ENCODE measurements at places on chromosomes 2 and 18. TPM values are rescaled to one million over a fixed set of nuclear protein-coding genes. Genes with fewer than 3 reads are reported as not detected.

Gene CCBE1
- 41.0 TPM for polyA plus RNA-seq

Gene POTEC
- polyA plus RNA-seq, result 0.04 TPM

Gene NMUR1
- 0.62 TPM for polyA plus RNA-seq

Gene NAB1
- 62.6 TPM for polyA plus RNA-seq

DNA sequence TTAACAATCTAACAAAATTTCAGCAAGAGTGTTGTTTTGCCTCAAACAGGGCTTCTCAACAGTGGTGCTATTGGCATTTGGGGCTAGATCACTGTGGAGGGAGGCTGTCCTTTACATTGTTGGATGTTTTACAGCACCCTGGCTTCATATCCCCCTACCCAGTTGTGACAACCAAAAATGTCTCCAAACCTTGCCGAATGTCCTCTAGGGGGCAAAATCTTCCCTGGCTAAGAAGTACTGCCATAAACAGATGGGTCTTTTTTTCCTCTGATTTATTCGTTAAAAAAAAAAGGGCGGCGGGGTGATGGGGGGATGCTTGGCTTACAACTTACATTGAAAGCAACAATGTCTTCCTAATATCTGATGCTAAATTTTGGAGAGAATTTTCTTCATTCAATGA, 207.6 kb upstream of the CCDC150 start:
- no peak for DNase-seq

DNA sequence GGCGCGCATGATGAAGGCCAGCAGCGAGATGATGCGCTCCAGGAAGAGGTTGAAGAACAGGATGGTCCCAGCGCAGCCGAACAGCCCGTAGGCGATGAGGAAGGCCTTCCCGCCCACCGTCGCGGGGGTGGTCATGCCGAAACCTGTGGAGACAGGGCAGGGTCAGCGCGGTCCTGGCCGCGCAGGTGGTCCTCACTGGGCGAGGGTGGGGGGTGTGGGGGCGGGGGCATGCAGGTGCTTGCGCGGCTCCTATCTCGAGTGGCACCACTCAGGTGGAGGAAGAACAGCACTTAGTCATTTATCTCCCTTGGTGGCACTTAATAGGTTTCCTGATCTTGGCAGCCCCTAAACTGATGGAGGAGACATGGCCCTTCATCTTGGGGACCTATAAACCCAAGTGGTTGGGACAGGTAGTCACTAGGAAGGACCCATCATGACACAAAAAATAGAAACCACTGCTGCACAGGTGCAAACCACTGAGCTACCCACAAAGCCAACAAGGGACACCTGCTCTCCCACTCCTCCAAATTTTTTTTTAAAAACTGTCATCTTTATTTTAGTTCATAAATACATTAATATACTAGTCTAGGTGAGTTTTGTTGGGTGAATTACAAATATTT, 118.8 kb downstream of the MSH2 start:
- no peak for DNase-seq

DNA sequence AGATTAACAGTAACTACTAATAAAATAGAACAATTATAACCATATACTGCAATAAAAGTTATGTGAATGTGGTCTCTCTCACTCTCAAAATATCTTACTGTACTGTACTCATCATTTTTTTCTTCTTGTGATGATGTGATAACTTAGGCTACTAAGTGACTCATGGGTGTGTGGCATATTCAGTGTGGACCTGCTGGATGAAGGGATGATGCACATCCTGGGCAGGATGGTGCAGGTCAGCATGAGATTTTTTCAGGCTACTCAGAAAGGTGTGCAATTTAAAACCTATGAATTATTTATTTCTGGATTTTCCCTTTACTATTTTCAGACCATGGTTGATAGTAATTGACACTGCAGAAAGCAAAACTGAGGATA, 90.7 kb downstream of the NCKAP5 start:
- DNase-seq, result no peak

- DNase-seq, result no peak
Measured at GRCh38 chr2:13128139-13128538, 411.4 kb downstream of the TRIB2 start.

GRCh38 chr2:1235806-1236205, 177.5 kb upstream of the TPO start:
- no peak for DNase-seq

- DNase-seq, result no peak
Measured at GRCh38 chr2:28420722-28421121, 28.1 kb downstream of the FOSL2 start.

Data from right renal pelvis (tissue), 4 donors.